ENCODE measurements at places on chromosomes 16 and 17.

- DNase-seq: no peak
Measured at GRCh38 chr16:35146031-35146710, 1686.8 kb downstream of the TP53TG3F start.

GRCh38 chr16:12688951-12689850, 114.5 kb downstream of the CPPED1 start:
- no peak for DNase-seq

- DNase-seq: no peak
Measured at GRCh38 chr16:77617553-77617952, 104.8 kb upstream of the NUDT7 start.

DNA sequence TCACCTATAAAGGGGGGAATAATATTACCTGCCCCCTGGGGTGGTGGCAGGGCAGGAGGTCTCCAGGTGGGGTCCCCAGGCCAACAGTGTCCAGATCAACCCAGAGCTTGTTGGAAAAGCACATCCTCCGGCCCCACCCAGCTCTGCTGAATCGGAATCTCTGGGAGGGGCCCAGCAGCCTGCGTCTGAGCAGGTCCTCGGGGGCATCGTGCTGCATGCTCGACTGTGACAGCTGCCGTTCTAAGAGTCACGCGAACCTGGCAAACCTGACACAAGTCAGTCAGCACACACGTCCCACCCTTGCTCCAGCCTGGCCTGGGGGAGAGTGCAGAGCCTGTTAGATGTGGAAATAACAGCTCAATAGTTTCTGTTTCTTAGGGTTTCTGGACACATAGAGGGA, 72.3 kb downstream of the CRISPLD2 start:
- DNase-seq: no peak

DNA sequence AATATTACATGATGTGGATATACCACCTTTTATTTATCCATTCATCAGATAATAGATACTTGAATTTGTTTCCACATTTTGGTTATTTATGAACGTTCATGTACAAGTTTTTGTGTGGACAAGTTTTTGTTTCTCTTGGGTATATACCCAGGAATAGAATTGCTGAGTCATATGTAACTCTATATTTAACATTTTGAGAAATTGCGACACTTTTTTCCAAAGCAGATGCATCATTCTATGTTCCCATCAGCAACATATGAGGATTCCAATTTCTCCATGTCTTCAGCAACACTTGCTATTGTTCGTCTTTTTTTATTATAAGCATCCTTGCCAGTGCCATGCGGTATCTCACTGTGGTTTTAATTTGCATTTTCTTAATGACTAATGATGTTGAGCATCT, 93.9 kb downstream of the GSG1L start:
- no peak for DNase-seq

DNA sequence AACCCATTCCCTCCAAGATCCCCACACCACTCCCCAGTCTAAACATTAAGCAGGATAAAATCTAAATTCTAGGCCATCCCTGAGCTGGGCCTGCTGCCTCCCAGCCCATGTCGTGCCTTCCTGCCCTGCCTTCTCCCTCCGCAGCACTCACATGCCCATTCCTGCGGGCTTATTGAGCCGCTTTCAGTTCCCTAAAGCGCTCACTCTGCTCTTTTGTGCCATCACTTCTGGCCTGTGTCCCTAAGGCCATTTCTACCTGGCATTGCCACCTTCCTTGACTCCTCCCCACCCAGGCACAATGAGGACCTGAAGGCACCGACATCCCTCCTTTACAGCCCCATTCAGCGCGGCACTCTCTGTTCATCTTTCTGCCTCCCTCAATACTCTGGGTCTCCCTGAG, 13.0 kb upstream of the RAB5C start:
- no peak for DNase-seq

- DNase-seq: no peak
Measured at GRCh38 chr16:84467709-84468108, 36.8 kb downstream of the MEAK7 start.

DNA sequence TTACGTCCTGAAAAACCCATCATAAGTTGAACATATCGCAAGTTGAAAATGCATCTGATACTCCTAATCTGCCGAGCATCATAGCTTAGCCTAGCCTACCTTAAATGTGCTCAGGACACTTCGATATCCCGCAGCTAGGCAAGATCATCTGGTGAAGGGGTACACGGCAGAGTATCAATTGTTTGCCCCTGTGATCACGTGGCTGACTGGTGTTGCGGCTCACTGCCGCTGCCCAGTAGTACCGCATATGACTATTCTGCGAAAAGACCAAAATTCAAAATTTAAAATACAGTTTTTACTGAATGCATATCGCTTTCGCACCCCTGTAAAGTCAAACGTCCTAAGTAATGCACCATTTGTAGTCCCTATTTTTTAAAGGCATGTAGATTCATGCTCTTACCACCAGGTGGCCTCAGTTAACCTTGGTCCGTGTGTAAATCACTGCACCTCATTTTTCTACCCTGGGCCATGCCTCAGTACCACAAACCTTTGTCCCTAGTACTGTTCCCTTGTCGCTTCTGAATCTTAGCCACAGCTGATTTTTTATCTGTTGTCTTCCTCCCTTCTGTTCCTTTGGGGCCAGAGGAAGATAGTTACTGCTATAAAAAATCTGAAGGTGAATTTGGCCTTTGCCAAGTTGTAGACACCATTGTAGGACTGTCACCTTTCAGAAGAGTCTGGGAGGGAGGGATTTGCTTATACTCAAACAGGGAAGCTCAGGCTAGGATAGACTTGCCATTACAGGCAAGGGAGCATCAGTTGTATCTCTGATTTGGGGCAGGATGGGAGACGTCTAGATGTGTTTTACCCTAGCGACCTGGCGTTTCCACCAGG, 34.4 kb downstream of the WWP2 start:
- DNase-seq: no peak

GRCh38 chr17:57444682-57445450, 188.5 kb downstream of the MSI2 start:
- no peak for DNase-seq
